ENCODE measurements at places on chromosomes 2 and 18.

- no peak for DNase-seq
Measured at GRCh38 chr2:75633620-75634019, 13.0 kb upstream of the MRPL19 start.

GRCh38 chr2:241390301-241391206 is 34.5 kb downstream of the FARP2 start:
- no peak for DNase-seq

DNA sequence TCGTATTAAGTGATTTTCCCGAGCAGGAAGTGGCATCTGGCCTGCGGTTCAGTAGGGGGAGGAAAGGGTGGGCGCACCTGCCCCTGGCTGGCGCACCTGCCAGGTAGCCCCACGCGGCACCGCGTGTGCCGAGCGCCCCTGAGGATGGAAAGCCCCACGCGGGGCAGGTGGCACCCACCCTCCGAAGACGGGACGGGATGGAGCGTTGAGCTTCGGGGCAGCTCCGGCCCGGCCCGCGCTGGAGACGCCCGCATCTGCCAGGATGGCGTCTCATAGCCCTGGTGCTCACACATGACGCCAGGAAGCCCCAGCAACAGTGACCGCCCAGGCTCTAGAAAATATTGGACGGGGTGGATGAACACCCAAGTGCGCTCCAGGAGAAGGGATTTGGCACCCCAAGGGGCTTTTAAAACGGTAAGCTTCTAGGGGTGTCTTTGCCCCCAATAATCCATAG is 2.5 kb upstream of the NFATC1 start:
- peak; percentile 38 for DNase-seq

- DNase-seq: no peak
Measured at GRCh38 chr2:158990397-158991214, 22.2 kb downstream of the TANC1 start.

GRCh38 chr2:23809150-23809549 is 117.8 kb downstream of the ATAD2B start:
- DNase-seq: no peak

DNA sequence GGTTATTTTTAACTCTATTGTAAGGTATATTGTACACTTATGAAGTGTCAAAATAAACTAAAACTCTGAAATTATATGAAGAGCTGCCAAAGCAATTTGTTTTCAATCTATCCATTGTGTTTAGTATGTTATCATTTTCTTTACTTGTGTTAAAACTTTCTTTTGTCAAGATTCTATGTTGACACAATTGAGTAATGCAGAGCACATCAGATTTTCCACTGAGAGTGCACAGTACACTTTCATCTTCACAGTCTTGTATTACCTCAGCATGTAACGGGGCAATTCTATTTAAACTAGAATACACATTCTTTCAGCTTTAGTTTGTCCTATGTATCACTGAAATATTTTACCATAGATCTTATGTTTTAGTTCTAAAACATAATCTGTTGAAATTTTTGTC is 304.4 kb upstream of the ZC3H15 start:
- no peak for DNase-seq

GRCh38 chr2:153935511-153935910 is 63.8 kb downstream of the GALNT13 start:
- no peak for DNase-seq

GRCh38 chr2:101803128-101803527 is 105.6 kb downstream of the MAP4K4 start:
- DNase-seq: no peak

- no peak for DNase-seq
Measured at GRCh38 chr2:155393406-155393805, 694.9 kb downstream of the KCNJ3 start.

DNA sequence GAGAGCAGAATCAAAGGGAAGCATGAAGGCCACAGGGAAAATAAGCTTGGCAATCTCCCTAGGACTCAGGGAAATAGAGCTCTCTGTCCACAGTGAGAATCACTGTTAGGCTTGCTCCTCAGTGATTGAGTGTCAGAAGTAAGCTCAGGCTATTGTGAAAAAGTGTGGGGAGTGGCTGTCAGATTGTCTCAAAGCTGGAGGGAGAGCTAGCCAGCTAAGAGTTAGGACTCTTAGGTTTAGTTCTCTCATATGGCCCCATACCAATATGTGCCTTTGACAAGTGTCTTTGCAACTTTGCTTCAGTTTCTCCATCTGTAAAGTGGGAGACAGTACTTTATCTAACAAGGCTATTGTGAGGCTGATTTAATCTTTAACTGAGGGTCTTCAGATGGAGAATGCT is 17.2 kb downstream of the EIF4E2 start:
- DNase-seq: no peak

- DNase-seq: no peak
Measured at GRCh38 chr2:208179028-208179609, 10.7 kb downstream of the C2orf80 start.

DNA sequence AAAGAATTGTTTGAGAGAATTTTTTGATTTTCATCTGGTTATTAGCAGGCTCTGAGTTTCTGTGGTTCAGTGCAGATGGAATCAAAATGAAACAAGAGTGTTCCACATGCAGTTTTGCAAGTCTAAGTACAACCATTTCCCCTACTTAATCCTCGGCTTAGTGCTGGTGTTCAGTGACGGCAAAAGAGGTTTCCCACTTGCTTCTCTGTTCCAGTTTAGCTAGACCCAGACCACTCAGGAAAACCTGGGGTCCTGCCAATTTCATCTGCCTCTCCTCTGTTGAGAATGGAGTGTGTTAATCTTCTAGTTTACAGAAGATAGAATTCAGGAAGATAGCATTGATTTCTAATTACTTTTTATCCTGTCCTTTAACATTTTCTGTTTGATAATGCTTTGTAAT is 996.2 kb upstream of the FANCL start:
- DNase-seq: no peak

DNA sequence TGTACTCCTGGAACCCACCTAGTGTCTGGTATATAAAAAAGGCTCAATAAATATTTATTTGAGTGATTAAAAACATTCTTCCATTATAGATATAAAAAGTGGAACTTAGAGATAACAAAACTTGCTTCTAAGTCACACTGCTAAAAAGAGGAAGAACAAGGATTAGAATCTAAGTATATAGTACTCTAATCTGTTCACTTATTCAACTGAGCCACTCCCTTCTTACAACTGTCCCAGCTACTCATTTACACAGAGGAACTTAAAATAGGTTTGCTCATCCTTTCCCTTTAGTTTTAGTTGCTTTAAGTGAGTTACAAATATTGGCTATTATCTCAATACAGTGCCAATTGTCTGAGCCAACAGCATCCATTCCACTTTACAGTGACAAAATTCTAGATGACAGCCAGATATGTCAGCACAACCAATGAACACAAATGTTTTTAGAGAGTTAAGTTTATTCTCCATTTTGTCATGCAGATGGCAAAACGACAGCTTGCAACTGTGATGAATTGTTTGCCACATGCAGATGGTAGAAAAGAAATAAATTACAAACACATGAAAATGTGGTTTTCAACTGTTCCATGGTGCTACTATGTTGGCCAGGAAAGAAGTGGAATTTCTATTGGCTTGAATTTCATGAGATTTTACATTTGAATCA is 280.7 kb upstream of the ZC3H15 start:
- DNase-seq: no peak

DNA sequence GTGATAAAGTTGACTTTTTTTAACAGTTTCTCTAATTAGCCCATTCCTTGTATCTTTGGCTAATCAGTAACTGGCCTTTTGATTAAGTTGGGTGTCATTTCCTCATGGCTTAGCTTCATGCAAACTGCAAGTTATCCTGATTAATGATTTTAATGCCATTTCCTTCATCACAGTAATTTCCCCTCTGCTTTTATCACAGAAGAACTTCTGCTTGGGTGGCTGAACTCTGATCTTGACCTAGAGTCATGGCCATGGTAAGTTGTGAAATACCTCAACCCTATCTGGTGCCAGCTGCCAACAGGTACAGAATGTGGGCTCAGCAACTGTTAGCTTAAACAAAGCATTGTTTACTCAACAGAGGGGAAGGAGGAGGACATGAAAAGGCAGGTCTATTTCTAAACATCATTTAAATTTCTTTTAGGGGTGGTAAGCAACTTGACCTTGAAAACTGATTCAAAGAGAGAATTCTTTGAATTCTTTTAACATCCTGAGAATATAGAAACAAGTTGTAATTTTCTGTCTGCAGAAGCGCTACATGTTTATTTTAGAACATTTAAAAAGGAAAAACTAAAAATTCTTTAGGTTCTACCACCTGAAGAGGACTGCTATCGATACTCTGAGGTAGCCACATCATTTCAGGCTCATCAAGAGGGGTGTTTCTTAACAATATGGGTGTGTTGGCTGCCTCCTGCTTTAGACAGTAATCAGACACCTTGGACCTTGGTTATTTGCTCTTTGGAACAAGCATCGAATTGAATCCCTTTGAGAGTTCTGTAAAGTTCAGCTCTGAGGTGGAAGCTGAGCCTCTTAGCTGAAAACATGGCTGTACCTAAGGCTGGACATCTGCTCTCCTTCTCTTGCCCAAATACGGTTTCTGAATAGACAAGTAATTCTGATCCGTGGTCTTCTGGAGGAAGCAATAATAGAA is 39.7 kb downstream of the ANXA4 start:
- no peak for DNase-seq

DNA sequence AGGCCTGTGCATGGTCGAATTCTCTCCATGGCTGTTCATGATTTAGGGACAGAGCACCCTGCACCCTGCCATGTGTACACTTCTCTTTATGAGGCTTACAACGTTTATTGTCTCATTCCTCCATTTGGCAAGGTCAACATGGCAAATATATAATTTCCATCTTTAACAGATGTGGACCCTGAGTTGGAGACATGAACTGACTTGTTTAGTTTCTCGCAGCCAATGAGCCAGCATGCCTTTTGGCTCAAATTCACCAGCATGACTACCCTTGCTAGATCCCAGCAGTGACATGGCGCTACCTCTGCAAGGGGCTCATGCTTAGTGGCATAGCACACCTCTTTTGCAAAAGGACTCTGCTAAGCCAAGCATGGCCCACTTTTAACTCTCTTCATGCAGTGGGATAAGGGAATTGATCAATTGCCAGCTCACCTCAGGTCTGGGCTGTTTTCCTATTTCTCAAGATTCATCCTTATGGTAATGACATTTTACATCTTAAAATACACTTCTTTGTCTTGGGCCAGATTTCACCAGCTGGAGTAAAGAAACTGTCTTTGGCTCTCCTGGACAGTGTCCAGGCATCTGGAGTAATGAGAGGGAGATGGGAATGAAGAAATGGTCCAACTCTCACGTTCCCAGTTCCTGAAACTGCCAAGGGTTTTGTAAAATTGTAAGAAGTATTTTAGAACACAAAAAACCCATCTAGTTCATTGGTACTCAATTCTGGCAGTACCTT is 159.5 kb downstream of the SETBP1 start:
- no peak for DNase-seq

- DNase-seq: no peak
Measured at GRCh38 chr2:67656875-67657274, 259.7 kb downstream of the ETAA1 start.

GRCh38 chr2:36462311-36462935 is 106.8 kb downstream of the CRIM1 start:
- no peak for DNase-seq

GRCh38 chr2:127053731-127054603 is 53.0 kb downstream of the BIN1 start:
- DNase-seq: no peak

- DNase-seq: no peak
Measured at GRCh38 chr2:128012698-128013097, 15.2 kb downstream of the SAP130 start.

GRCh38 chr2:180871649-180872048 is 108.8 kb upstream of the UBE2E3 start:
- DNase-seq: no peak

DNA sequence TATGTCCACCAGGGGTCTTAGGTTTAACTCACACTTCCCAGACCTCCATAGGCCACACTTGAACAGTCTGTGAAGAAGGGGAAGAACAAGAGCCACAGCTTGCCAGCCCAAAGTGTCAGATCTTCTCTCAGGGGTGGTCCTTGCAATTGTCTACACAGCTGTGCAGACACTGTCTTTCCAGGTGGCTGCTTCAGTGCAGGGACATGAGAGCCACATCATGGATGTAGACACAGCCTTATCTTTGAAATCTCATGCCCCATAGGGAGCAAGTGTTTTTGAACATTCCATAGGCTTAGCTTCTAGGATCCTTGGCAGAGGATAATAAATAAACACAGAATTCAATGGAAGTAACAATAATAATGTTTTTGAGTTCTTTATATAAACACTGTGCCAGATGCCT is 6.7 kb downstream of the ZNF407 start:
- no peak for DNase-seq

DNA sequence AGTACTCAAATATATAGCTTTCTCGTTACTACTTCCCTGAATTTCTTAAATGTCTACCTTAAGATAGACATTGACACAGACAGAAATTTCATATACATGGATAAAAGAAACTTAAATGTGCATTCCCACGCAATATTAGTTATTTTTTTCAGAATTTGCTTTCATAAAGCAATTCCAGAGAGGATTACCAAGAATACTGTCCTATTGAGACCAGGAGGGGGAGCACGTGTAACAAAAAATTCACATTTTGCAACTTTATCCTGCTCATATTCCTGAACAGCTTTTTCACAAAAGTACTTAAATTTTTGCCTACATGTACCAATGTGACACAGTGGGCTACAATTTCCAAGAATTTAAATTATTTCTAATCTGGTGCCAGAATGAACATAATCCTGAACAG is 30.7 kb upstream of the ERCC3 start:
- no peak for DNase-seq

GRCh38 chr2:22904126-22904684 is 480.8 kb upstream of the KLHL29 start:
- no peak for DNase-seq

DNA sequence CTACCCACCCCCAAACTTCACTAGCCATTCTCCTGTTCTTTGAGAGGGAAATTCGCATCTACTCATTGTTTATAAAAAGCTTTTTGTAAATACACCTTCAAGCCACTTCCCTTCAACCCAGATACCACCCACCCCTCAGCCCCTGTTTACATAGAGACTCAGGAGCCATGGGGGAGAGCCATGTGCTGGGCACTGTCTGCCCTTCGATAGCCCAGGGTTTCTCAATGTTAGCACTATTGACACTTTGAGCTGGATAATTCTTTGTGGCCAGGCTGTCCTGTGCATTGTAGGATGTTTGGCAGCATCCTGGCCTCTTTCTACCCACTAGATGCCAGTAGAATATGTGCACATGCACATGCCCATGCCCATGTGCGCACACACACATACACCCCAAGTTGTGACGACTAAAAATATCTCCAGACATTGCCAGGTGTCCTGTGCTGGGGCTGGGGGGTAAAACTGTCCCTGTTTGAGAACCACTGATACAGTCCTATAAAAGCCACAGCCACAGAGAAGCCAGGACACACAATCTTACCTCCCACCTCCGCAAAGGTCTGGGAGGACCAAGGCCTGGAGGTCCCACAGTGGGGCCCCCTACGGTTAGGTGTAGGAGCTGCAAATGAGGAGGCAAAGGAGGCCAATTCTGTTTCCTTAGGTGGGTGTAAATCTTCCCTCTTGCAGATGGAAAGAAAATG is 44.5 kb upstream of the ASPRV1 start:
- DNase-seq: no peak
